ENCODE measurements at places on chromosomes 4 and X. TPM values are rescaled to one million over a fixed set of nuclear protein-coding genes. Genes with fewer than 3 reads are reported as not detected.

Gene GPR50
- not detected for total RNA-seq

Gene ARSJ
- total RNA-seq, result 22.5 TPM

Gene FOXO4
- total RNA-seq, result 4.6 TPM

Gene PPEF2
- total RNA-seq, result not detected

Gene UFSP2
- total RNA-seq, result 42.8 TPM

Gene EPHA5
- total RNA-seq, result 15.1 TPM

Data from smooth muscle cell of the coronary artery (primary cell).